ENCODE measurements at places on chromosomes 4 and X.

- no peak for DNase-seq
Observed at GRCh38 chr4:124594945-124595344, 117.6 kb downstream of the ANKRD50 start.

GRCh38 chr4:94877973-94878372, 120.2 kb downstream of the BMPR1B start:
- no peak for DNase-seq

DNA sequence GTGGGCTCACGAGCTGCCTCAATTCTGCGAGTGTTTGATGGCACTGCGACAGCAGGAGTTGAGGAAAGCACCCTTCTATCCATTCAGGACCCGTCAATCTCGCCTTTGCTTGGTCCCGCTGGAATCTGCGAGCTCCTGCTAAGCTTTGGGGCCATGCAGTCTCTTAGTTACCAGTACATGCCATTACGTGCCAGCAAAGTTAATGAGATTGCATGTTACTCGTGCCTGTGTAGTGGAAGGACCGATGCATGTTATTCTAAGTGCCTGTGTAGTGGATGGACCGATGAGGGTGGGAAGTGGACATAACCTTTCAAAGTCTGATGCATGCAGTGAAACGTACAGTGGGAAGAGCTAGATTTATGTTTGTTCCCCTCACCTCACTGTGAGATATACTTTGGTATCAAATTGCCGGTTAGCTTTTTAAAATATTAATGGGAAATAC, 569 bp downstream of the RPS3A start:
- no peak for DNase-seq

- DNase-seq = no peak
Observed at GRCh38 chr4:177728361-177729152, 286.3 kb upstream of the AGA start.

DNA sequence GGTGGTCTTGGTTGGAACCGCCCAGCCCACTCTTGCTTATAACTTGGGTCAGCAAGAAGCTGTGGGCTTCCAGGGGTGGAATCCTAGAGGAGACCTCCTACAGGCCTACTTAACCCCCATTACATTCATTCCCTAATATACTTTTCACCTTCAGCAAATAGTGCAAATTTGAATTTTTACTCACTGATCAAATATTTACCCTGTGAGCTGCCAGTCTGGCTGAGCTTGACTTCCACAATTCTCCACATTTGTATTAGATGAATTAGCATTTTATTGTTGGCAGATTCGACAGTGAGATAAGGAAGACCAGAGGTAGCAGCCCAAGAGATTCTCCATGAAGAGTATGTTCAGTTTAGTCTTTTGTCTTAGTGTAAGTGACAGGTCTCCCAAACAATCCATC, 199.6 kb downstream of the BCOR start:
- no peak for DNase-seq

DNA sequence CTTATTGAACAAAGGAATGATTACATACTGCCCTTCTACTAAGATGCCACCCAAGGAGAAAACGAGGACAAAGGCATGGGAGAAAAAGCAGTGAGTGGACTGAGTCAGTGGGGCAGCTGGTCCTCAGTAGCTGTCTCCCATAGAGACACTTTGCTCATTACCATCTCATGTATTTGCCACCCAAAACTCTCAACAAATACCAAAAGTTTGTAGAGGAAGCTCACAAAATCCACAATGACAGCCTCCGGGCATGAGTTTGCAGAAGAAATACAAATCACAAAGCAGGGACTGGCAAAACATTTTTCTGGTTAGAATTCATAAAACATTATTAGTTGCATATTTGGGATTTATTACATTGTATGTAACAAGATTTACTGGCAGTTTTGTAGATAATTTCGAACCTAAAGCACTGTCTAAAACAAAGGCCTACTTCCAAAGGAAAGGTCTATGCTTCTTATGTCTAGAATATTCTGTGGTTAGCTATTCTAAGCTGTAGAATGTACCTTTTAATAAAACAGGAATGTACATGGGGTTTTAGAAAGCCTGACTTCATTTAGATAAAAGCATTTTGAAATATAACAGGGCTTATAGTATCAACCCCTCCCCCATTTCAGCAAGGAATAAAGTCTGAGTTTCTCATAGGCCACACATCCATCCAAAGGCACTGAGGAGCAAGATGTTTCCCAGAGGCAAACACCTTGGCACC, 17.7 kb downstream of the PCDH18 start:
- no peak for DNase-seq

- DNase-seq = no peak
Observed at GRCh38 chr4:136862653-136863052, 669.6 kb downstream of the PCDH18 start.

GRCh38 chrX:153336121-153336894, 2.4 kb downstream of the ZNF275 start:
- no peak for DNase-seq

DNA sequence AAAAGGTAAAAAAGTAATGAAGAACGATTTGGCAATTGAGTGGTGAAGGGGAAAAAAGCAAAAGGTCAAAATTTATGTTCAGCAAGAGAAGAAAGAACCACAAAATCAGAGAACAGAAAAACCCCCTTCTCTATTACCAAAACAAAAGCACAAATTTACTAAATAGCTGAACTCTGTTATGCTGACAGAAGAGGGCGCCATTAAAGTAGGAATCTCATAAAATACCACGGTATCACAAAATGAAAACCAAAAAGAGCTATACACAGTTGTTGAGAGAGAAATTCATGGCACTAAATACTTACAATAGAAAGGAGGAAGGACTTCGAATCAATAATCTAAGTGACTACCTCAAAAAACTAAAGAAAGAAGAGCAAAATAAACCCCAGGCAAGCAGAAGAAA, 69.6 kb upstream of the CXorf66 start:
- DNase-seq = no peak

DNA sequence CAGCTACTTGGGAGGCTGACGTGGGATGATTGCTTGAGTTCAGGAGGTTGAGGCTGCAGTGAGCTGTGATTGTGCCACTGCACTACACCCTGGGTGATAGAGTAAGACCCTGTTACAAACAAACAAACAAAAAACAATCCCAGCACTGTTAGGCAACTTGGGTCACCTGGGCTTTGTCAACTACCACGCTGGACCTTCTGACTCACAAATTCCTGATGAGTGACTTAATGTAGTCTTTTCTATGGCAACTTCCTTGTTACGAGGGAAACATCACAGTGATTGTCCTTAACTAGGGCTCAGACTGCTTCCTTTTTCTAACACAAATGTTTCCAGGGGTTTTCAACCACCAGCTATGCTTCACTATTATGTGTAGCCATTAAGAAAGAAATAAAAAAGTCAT, 128.8 kb upstream of the GPC4 start:
- no peak for DNase-seq

- DNase-seq = no peak
Observed at GRCh38 chrX:135625995-135626394, 87.4 kb upstream of the CT45A1 start.

DNA sequence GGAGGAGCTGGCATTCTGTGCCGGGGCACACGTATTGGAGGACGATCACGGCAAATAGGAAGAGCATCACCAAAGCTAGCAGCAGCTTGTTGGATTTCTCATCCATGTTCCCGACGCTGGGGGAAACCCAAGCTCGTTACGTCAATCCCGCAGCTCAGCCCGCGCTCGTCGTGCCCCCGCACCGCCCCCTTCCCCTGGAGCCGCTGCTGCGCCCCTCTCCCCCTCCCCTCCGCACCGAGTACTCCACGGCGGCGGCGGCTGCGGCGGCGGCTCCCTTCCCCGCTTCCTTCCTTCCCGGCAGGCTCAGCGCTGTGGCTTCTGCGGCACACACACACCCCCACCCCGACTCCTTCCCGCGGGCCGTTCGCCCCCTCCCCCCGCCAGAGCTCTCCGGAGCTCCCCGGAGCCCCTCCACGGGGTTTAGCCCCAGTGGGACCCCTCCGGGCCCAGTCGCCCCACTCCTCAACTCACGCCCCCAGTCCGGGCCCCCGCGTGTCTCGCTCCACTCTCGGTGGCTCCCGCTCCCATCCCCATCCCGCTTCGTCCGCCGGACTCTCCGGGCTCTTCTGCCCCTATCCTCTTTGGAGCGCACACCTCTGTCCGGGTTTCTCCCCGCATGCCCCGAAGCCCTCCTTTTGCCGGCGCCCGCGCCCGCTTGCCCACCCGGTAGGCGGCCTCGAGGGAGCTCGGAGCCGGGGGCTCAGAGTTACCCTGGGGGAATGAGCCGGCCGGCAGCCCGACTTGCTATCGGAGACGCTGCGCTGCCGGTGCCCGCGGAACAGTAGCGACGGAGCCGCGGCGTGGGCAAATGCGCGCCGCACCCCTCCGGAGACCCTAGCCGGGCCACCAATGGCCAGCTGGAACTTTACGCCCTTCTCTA, 978 bp downstream of the HS6ST2 start:
- no peak for DNase-seq

- no peak for DNase-seq
Observed at GRCh38 chr4:146329050-146329716, 114.8 kb downstream of the REELD1 start.

DNA sequence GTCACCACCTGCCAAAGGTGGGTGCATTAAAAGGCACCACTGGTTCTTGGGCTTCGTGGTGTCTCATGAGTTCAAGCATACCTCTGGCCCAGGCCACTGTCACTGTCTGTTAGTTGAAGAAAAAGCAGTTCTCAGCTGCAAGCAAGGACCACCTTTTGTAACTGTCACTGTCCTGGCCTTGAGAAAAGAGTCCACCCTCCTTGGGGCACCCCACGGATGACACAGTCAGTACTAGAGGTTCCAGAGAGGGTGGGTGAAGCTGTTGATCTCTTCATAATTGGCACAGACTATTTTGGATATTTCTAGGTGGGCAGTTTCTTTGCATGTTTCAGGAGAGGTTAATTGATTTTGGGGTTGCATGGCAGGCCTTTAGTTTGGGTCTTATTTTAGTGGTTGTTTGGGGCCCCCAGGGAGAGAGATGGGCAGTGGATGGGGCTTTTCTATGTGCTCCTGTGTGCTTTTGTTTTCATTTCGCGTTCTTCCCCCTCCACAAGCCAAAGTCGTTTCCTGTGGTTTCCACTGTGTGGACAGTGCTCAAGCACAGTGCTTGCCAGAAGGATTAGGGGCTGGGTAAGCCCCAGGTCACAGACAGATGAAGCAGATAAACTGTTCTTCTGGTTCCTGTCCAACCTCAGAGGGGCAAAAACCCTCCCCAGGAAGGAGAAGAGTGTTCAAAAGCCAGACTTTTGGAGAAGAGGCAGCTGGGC, 156.2 kb upstream of the PPP1R2C start:
- DNase-seq = no peak

DNA sequence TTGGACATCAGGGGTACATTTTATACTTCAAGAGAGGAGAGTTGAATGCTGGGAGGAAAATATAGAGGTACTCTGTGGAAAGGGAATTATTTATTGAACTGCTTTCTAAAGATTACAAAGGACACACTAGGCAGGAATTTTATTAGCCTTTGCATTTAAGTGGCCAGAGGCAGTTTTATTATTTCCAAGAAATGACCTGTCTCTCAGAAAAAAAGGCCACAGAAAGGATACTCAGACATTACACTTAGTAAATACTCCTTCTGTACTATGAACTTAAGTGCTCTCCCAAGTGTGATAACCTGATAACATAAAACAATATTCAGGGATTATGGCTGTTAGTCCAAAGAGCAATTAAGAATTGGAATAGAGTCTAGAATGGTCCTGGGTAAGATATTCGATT, 7.5 kb downstream of the LRRC66 start:
- DNase-seq = no peak

- DNase-seq = no peak
Observed at GRCh38 chr4:145281951-145282350, 101.6 kb upstream of the OTUD4 start.

- DNase-seq = no peak
Observed at GRCh38 chr4:20641976-20642375, 58.3 kb upstream of the PACRGL start.

DNA sequence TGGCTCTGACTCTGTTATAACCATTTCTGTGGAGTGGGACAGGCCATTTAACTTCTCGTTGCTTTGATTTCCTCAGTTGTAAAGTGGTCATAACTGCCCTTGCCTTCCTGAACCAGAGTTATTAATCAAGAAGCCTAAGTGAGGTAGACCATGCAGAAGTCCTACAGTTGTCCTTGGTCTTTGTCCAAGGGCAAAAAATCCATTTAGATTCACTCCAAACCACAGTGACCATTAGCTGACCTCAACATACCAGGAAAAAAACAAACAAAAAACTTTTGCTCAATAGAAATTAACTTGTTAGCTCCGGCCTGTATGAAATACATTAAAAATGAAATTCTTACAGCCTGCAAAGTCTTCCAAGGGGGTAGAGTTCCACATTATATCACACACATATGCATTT, 52.7 kb downstream of the TBC1D9 start:
- DNase-seq = no peak

- DNase-seq = peak; percentile 4
Observed at GRCh38 chr4:3342182-3342854, 49.5 kb downstream of the RGS12 start.

GRCh38 chrX:19906293-19906692, 18.9 kb upstream of the SH3KBP1 start:
- no peak for DNase-seq

Measured in stimulated activated CD8-positive, alpha-beta memory T cell treated with anti-CD3 and anti-CD28 coated beads, Interleukin-15, amount 100 ng/mL, for 48 hours (primary cell).